ENCODE measurements at places on chromosomes 16 and 17. TPM values are rescaled to one million over a fixed set of nuclear protein-coding genes. Genes with fewer than 3 reads are reported as not detected.

DNA sequence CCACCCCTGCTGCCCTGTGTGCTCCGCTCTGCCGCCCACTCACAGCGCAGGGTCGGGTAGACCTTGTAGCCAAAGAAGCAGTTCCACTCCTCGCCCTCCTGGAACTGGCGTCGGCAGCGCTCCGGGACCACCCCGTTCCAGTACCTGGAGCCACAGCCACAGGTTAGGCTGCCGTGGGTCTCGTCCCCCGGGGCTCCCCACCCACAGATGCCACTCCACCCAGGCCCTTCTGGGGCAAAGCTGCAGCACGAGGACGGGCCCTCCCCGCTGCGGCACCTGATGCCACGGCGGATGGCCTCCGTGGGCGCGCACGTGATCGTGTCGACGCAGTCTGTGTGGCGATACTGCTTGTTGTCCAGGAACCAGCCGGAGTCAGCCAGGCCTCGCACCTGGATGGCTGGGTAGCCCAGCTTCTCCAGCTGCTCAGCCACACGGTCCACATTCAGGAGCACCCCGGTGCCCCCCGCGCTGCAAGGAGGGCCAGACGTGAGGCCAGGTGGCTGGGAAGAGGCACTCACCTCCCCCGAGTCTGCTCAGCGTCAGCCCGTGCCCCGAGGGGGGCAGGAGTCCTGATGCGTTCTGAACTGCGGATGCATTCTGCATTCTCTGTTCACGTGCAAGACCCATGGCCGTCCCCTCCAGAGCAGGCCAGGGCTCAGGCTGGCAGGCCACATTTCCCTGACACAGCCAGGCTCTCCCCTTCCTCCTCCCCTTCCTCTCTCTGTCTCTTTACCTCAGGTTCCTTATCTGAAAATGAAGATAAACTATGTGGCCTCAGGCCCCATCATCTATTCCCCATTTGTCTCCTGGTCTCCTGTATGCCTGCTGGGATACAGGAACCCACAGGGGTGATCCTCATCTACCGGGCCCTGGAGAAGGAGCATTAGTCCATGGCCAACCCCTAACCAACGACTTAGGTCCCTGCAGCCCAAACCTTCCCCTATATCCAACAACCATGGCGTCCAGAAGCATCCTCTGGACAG, 4.1 kb downstream of the NOTUM start:
- no peak for DNase-seq

- DNase-seq: no peak
Observed at GRCh38 chr17:20920815-20921199, 122.0 kb downstream of the USP22 start.

DNA sequence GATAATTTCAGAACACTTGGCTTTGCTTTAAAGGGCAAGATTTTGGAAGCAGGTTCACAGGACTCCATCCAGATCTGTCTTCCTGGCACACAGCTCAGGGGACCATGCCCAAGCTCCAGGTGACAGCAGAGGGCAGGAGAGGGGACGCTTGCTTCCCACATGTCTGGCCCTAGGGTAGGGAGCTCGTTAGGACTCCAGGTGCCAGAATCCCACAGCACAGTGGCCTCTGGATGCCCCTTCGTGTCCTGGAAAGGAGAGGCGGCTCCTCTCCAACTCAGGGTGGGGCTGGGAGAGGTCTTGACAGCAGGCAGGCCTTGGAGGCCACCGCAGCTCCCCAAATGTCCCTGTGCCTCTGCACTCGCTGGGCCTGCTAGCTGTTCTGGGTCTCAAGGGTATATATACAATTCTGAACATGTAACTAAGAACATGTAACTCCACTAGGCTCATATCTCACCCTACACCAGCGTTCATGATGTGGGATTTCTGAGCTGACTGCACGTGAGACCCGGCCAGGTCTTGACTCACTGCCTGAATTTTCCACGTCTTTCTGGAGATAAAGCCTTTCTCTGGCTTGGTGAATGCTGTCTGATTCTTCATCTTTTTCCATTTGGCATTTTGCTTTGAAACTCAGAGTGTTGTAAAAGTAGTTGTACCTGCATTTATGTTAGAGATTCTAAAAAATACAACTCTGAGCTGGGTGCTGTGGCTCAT, 52.8 kb downstream of the MARCHF10 start:
- DNase-seq: no peak

DNA sequence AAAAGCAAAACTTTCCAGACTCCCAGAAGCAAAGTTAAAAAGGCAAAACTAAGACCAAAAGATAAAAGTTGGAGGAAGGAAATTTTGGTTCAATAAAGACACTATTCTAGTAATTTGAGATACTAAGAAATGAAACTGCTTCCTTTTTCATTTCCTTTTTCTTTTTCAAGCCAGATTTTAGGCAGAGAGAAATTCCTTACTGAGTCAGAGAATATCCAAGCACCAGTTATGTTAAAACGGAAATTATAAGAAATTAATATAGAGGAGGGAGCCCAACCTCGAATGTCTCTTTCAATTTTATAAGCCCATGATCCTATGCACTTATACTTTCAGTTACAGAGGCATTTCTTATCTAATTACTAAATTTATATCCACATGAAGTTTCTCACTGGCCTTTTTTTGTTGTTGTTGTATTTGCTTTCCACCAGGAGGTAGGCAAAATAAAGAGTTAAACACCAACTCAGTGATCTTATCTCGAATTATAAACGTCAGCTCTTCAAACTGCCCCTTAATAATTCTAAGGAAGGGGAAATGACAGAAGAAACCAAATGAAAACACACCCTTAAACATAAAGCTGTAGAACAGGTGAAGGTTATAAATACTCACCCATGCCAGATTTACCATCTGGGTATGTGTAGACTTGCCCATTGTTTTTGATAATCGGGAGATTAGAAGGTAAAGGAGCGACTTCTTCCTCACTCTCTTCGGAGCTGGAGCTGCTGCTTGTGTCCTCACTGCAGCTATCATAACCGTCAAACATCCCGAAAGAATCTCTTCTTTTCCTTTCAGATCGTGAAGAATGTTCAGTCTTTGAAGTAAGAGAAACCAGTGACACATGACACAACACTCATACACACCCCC, 35.2 kb downstream of the MBTD1 start:
- no peak for DNase-seq

DNA sequence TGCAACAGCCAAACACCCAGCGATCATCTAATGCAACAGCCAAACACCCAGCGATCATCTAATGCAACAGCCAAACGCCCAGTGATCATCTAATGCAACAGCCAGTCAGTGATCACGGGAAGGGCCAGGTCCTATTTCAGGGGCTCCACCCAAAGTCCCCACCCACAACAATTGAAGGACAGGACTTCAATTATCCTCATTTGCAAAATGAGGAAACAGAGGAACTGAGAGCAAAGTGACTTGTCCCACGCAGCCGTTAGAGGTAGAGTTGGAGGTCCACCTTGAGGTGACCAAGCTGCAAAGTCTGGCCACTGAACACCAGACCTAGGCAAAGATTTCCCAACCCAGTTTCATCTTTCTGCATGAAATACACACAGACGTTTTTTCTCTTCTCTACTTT, 3.7 kb downstream of the ZG16B start:
- no peak for DNase-seq

- no peak for DNase-seq
Observed at GRCh38 chr17:36136439-36136838, 32.8 kb downstream of the CCL4 start.

- DNase-seq: no peak
Observed at GRCh38 chr16:180101-180675, at the start of gene HBQ1. Gene HBQ1 (plus strand): TSS chr16:180459. CDS start chr16:180487, 28 bp downstream.

IGF2BP1 gene
- total RNA-seq: not detected

NAGS gene
- 1.7 TPM for total RNA-seq

SOX9 gene
- 7.0 TPM for total RNA-seq

SOX15 gene
- total RNA-seq: 11.5 TPM

TOB1 gene
- 29.0 TPM for total RNA-seq

PERCC1 gene
- not detected for total RNA-seq

NPEPPS gene
- 62.8 TPM for total RNA-seq

Measured in right atrium auricular region (tissue), 2 donors.